ENCODE measurements at places on chromosomes 13 and 19.

- DNase-seq: no peak
Observed at GRCh38 chr13:102176846-102177245, 225.0 kb downstream of the FGF14 start.

GRCh38 chr13:84931264-84931663, 868.0 kb downstream of the SLITRK6 start:
- DNase-seq: peak; percentile 30

- no peak for DNase-seq
Observed at GRCh38 chr13:49693191-49693733, 2.0 kb upstream of the EBPL start.

DNA sequence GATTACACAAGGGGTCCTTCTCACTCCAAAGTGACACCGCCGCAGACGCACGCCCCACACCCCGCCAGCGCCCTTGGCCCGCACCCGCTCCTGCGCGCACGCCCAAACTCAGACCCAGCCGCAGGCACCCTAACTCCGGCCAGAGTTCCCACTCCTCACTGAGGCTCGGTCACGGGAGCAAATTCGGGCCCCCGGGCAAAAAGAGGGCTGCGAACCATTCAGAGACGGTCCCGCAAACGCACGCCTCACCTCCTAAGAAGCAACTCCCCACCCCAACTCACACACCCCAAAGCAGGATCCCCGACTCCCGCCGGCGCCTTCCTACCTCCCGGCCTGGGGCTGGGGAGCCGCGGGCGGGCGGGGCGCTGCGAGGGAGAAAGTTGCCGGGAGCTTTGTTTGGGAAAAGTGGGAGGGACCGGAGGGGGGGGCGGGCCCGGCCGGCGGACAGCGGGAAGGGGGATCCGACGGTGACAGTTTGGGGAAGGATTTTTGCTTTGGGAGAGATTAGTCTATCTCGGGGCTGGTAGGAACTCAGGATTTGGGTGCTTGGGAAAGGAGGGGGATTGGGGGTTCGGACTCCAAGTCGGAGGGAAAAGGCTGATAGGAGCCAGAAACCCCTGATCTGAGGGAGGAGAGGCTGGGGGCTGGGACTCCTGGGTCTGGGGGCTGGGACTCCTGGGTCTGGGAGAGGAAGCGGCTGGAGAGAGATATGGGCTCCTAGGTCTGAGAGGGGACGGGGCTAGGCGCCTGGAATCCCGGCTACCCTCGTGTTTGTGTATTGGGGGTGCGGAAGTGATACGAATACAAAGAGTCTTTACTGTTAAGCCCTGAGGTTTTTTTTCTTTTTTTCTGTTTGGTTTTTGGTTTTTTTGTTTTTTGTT, at the start of gene TEAD2:
TEAD2 (minus strand) TSS at position 369 of the 881 bp plus-strand sequence. CDS start 2,341 bp downstream, outside the sequence.
- DNase-seq: no peak

GRCh38 chr19:15218501-15218900, 13.7 kb downstream of the EPHX3 start:
- DNase-seq: no peak

GRCh38 chr13:65808061-65808460, 1422.1 kb downstream of the PCDH9 start:
- DNase-seq: no peak

- peak; percentile 47 for DNase-seq
Observed at GRCh38 chr13:28849441-28849840, 29.3 kb downstream of the MTUS2 start.

GRCh38 chr13:45220403-45220802, 19.6 kb upstream of the KCTD4 start:
- no peak for DNase-seq

- no peak for DNase-seq
Observed at GRCh38 chr13:23472189-23472588, 38.7 kb upstream of the SACS start.

Measured in NCI-H526 (cell line).